ENCODE measurements at places on chromosomes 12 and 14. TPM values are rescaled to one million over a fixed set of nuclear protein-coding genes. Genes with fewer than 3 reads are reported as not detected.

- DNase-seq = no peak
Observed at GRCh38 chr12:12466157-12466556, 96.5 kb downstream of the DUSP16 start.

DNA sequence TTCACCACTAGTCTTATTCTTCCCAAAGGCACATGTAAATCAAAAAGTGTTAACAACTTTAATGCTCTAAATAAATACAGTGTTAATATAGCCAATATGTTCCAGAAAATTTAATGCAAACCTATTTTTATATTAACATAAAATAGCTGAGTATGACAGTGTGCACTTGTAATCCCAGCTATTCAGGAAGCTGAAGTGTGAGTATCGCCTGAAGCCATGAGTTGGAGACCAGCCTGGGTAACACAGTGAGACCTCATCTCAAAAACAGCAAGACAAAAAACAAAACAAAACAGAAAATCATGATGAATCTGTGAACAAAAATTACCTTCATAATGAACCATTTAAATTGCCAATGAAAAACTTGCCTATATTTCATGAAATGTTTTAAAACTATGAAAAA lies 798.9 kb downstream of the SLC6A15 start:
- peak; percentile 4 for DNase-seq

DNA sequence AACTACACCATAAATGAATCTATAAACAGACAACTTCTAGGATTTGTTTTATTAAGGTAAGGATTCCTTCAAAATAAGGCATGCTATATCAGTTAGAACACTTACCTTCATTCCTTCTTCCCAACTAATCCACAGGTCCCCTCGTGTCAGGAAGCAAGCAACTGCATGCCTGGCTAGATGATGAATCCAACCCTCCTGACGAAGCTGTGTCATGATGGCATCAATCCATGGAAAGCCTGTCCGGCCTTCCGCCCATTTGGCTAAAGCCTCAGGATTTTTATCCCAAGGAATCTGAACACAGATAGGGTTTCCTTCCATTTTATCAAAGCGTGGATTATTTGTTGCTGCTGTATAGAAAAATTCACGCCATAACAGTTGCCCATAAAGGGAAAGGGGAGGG lies 12.5 kb upstream of the MTERF2 start:
- DNase-seq = no peak

- DNase-seq = peak; percentile 41
Observed at GRCh38 chr14:93115821-93116675, at the start of gene ITPK1. Gene ITPK1, minus strand, starts transcription at chr14:93115925. Its CDS starts 762 bp downstream, at chr14:93115163.

DNA sequence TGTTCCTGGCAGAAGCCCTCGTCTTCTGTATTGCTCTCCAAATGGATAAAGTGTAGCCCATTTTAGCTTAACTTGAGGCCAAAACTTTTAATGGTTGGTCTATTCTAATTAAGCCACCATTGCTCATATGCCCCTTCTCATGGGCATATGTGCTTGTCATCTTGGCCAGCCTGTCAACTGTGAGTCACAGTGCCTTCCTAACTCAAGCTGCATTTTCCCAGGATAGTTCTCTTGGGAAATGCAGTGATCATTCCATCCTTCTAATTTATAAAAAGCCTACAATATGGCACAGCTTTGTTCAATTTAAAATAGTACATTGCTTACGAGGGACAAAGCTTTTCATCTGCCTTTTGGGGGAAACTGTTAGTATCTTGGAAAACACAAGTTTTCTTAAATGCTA lies 6.6 kb downstream of the PTHLH start:
- DNase-seq = peak; percentile 63

MYL2 gene
- not detected for total RNA-seq

AHNAK2 gene
- 7.9 TPM for total RNA-seq

Measured in IMR-90 (cell line).